ENCODE measurements at places on chromosomes 3 and 15. TPM values are rescaled to one million over a fixed set of nuclear protein-coding genes. Genes with fewer than 3 reads are reported as not detected.
A peak's percentile ranks its signal among the peaks of the same experiment; 100 is the strongest.

Gene FBXO40
- polyA plus RNA-seq: not detected

Gene CHRNA7
- 3.0 TPM for polyA plus RNA-seq

Gene NANOGP8
- polyA plus RNA-seq: not detected

Gene CD200
- 14.2 TPM for polyA plus RNA-seq

Gene PGBD4
- polyA plus RNA-seq: 0.56 TPM

Gene CTSH
- 544 TPM for polyA plus RNA-seq

- no peak for DNase-seq
Measured at GRCh38 chr3:189455641-189456417, 175.4 kb upstream of the TP63 start.

DNA sequence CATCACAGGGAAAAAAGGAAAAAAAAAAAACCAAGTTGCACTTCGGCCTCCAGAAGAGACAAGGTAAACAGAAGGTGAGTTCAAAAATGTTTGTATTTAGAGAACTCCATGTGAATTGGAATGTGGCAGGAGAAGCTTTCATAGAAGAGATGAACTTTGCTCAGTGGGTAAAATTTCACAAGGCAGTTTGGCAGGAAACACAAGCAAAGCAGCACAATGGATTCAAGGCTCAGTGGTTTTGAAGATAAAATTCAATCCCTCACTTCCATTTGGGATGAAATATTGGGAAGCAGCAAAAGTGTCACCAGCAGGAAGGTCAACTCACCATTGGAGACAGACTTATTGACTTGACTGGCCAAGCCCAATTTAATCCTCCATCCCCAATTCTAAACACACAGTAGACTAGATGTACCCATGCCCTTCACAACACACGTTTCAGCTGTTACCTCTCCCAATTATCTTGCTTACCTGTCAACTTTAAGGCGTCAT, 256.7 kb upstream of the ICE2 start:
- peak; percentile 28 for DNase-seq

- DNase-seq: peak; percentile 17
Measured at GRCh38 chr15:63250312-63250965, 27.0 kb upstream of the APH1B start.

GRCh38 chr15:88269356-88270062, 13.0 kb upstream of the NTRK3 start:
- no peak for DNase-seq

DNA sequence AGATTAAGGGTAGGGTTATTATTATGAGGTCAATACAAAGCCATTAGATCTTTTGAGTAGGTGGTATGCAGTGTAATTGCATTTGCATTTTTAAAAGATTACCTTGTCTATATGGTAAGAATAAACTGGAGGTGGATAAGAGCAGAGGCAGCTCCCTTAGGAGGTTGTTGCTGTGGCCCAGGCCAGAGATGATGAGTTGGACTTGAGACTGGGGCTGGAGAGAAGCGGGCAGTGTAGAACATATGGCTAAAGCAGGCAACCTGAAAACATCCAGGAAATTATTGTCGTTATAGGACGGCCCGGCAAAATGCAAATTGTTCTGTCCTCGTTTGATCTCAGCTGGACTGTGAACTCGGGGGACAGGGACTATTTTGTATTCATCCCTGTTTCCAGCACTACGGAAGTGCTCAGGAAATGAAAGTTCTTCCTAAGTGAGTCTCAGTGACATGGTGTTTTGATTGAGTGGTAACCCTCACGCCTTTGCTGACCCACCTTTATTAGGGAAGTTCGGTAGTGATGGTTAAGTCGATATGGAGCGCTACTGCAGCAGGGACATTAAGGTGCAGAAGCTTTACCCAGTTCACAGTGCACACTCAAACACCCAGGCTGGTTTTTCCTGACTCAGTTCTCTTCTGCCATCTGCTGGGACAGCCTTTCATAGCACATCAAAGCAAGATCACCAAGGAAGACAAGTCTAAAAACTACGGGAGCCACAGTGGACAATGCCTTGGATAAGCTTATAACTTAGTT, 27.2 kb upstream of the VPS33B start:
- peak; percentile 73 for DNase-seq

DNA sequence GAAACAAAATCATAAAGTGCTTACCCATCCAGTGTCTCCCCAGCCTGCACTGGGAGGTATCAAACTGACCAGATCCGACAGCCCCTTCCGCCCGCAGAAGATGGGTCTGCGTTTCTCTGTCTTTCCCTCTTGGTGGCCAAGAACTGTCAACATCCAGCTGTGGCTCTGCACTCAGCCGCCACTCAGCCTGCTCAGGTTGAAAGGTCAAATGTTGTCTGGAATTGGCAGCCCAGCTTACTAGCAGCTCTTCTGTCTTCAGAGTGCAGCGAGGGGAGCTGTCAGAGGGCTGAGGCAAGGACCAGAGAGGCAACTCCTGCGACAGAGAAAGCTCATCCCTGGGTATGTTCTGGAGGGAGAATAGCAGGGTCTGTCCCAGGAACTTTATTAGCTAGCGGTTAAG, 45.4 kb downstream of the GOLGA6L2 start:
- no peak for DNase-seq

DNA sequence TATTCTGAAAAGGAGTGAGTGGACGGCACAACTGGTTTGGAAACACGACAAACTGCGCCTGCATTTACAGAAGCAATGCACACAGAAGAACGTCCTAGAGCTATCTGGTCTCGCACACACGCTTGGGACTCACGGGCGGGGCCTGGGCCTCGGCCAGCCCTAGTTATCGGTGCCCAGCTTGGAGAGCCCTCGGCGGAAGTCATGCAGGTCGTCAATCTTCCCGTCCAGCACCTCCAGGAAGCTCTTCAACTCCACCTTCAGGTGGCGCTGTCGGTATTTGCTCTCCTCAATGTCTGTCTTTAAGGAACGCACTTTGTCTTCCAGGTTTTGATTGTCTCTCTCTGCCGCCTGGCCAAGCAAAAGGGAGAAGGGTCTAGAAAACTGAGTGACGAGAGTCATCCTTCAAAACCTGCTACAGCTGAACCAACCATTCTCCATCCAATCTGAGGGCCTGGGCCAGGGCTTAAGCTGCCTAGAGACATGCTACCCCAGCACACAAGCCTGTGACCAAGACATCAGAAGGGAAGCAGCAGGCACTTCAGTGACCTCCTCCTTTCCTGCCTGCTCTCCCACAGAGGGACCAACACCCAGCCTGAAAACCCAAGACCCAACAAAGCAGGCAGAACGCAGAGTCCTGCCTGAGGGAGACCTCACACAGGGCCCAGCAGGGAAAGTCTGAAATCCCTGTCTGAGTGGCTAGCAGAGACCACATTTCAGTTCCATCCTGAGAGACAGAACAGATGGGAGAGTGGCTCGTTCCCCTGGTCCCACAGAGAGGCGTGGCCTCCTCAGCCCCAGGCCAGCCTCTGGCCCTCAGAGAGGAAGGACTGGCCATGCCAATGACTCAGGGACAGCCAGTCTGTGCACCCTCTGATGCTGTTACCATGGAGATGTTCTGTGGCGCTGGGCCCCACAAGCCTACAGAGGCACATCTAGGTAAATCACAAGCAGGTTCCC, 40.4 kb downstream of the WHAMM start:
- DNase-seq: peak; percentile 88

DNA sequence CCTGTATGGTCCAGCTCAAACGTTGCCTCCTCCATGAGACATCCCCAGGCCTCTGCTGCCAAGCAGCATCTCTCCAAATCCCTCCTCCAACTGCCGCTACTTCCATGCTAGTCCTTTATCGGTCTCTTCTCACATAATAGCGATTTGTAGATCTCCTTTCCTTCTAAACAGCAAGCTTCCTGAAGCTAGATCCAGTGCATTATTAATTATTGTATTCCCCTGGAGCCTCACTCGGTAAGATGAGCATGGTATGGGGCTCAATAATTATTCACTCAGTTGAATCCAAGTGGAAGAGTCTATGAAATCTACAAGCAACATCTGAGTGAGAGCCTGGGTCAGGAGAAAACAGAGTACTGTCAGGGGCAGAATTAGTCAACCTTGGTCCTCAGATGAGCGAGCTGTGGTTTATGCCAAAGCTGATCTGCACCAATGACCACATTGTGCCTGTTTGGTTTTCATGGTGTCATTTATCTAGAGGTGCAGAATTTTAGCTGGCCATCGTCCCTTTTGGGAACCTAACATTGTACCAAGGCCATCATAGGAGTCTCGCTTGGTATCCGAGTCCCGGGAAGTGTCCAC, 93.8 kb upstream of the UBE2E1 start:
- DNase-seq: no peak

DNA sequence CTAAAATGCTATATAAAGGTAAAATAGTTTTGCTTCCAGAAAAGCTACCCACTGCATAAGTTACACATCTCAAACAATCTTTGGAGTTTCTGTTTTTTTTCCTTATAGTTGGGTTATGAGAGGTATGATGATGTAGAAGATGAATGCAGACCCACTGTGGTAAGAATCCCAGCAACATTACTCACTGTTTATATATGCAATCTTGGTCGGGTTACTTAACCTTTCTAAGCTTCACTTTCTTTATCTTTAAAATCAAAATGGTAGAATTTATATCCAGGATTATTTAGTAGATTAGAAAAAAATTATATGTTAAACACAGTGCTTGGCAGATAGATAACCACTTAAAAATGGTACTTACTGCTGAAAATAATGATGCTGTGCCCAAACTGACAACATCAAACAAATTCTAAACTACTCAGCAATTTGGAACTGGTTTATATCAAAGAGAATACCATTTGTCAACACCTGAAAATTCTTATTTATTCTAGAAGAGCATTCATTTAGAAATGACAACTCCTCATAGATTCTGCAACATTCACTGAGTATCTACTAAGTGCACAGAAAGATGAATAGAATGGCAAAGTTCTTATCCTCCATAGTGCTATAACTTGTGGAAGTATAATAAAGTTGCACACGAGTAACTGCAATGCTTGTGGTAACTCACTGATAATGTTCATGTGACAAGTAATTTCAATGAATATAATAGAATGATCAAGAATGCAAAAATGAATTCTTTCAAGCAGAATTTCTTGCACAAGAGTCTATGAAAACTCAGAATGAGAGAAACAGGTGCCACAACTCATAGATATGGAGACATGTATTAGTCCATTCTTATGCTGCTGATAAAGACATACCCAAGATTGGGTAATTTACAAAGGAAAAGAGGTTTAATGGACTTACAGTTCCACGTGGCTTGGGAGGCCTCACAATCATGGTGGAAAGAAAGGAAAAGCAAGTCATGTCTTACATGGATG, 129.0 kb upstream of the SLC7A14 start:
- DNase-seq: no peak

- DNase-seq: no peak
Measured at GRCh38 chr3:126460381-126460780, 15.3 kb downstream of the ZXDC start.

DNA sequence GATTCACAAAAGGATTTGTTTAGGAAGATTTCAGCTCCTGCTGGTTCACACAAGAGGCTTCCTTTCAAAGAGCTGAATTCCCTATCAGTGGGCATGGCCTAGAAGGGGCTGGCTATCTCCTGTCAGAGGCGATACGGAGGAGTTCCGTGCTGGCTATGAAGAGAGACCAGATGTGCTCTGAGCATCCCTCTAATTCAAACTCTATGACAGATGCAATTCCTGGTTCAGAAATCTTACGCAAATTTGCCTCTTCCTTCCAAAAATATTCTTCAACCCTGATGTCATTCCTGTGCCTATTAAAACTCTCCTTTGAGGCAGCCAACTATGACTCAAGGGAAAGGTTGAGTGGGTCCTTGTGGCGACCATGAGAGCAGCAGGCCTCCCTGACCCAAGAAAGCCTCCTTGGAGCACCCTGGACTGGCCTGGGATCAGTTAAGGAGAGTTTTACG, 139.3 kb upstream of the HES1 start:
- no peak for DNase-seq

GRCh38 chr15:88512601-88513000, 33.9 kb downstream of the DET1 start:
- DNase-seq: no peak

GRCh38 chr15:63357061-63357460, 24.6 kb downstream of the CA12 start:
- no peak for DNase-seq

DNA sequence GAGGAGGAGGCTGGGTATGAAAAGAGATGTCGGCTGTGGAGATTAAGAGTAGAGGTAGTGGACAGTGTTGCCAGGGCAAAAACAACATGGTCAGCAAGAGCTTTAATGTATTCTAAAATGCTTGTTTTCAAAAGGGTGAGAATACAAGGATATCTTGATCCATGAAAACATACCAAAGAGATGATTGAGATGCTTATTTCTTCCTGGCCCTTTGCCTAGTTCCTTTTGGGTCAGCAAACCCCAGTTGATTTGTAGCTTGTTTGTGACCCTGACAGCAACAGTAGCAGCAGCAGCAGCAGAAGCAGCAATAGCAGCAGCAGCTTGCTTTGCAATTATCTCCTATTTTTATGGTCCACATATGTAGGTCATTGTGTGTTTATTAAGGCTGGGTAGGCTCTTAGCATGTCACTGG, 337.3 kb downstream of the LPP start:
- no peak for DNase-seq

GRCh38 chr3:129822679-129823078, 70.8 kb downstream of the TMCC1 start:
- no peak for DNase-seq

- no peak for DNase-seq
Measured at GRCh38 chr15:96292635-96293034, 37.9 kb upstream of the NR2F2 start.
